MM.1S (cell line): ENCODE measurements at places on chromosomes 3 and 15.
A peak's percentile ranks its signal among the peaks of the same experiment; 100 is the strongest.

DNA sequence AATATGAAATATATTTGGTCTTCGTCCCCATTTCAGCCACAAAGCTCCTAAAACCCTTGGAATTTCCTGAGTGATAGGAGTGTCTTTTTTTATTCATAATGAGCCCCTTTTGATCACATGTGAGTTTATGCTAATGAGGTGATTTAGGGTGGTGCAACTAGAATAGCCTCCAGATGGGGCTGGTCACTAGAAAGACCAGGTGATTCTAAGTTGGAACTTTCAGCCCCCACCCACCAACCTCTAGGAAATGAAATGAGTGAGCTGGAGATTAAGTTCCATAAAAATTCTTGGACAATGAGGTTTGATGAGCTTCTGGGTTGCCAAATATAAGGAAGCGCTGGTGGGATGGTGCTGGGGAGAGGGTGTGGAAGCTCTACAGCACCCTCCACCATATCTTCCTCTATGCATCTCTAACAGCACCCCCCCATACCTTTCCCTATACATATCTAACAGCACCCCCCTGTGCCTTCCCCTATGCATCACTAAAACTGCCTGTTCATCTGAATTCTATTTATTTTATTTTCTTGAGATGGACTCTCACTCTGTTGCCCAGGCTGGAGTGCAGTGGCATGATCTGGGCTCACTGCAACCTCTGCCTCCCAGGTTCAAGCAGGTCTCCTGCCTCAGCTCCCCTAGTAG lies 2.1 kb upstream of the SMCO1 start:
- peak; percentile 8 for DNase-seq

DNA sequence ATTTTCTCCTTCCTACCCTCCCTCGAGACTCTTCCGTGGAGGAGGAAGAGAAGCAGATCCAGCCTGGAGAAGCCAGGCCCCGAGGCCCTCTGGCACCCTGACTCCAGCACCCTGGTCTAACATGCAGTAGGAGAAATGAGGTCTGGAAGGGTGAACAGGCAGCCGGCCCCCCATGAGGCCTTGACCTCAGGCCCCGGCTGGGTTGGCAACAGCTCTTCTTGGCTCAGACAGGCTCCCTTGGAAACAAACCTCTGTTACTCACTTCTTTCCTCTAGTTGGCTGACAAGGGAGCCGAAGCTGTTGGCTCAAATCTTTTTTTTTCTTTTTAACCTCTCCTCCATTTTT lies 73.4 kb downstream of the CPN2 start:
- DNase-seq, result no peak

- no peak for DNase-seq
These were observed 12.4 kb upstream of the DUSP7 start for GRCh38 chr3:52068730-52069129.

DNA sequence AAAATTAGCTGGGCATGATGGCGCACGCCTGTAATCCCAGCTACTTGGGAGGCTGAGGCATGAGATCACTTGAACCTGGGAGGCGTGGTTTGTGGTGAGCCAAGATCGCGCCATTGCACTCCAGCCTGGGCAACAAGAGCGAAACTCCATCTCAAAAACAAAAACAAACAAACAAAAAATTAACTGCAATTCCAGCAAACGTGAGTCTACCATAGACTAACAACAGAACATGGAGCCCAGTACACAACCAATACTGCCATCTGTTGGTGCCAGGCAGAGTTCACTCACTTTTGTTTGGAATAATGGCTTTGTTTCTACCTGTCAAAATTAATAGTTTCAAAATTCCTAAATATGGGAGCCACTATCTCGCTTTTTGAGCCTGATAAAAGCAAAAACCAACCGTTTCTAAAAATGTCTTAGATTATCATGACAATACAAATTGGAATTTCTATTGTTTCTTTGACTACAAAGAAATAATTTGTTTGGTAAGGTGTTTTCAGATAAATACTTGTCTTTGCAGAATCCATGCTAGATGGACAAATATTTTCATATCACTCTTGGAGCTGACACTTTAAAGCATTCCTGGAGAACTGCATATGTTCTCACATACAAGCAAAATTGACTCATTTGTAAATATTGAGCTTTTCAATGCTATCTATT lies 45.0 kb downstream of the GPR176 start:
- peak; percentile 57 for DNase-seq
